SK-N-SH treated with all-trans-retinoic acid at 6 μM for 48 hours (cell line): ENCODE measurements at places on chromosomes 3 and 15.

DNA sequence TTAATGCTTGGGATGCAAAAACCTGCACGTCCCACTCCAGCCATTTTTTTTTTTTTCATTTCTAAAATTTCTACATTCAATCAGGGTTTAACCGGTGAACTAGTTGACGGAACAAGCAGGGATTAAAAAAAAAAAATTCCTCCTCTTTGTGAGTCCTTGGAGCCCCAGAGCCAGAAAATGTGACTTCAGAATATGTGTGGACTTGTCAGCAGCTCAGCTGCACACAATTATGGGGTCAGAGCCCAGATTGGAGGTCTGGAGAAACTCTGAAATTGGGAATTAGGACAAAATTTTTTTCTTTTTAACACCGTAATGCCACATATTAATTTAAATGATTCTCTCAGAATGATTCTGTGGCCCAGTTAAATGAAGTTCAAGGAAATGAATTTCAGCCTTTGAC is 921.0 kb upstream of the CFAP20DC start:
- no peak for ATAC-seq

DNA sequence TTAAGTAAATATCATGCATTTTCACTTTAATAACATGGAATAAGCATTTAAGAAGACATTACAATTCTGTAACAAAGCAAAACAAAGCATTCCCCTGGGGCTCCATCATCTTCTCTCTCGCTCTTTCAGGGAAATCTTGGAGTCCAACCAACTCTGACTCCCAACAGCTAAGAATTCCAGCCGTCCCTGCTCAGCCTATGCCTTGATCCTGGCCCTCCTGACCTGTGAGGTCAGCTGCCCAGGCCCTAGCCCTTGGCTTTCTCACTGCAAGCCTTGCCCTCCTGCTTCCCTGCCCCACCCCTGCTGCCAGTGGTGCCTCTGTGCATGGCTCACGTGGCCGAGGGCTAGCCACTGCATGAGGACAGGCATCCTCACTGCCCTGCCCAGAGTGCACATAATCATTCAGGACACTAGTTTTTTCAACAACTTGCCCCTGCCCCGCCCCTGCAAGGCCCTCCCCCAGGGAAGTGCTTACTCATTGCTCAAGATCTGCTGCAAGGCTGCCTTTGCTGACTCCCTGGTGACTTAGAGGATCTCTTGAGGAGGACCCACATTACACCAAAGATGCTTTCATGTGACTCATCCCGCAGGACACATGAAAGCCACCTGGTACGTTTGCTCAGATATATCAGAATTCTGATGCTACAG is 37.6 kb downstream of the MTMR10 start:
- peak; percentile 85 for ATAC-seq

DNA sequence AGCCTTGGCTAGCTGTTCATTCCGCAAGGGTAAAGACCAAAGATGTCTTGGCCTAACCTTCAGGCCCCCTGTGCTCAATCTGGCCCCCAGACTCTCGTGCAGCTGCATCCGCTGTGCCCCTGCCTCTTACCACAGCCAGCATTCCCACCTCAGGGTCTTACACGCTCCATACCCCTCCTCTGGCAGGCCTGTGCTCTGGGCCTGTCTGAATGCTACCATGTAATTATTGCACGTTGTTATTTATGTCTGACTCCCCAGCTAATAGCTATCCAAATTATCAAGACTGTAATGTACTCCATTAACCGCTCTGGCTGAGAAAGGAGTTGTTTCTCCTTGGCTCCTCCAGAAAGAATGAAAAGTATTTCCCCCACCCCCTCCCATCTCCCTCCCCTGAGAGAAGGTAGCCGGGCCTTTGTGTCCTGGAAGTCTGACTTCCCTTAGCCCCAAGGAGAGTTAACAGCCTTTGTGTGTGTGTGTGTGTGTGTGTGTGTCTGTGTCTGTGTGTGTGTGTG is 54.5 kb upstream of the UBE2E1 start:
- peak; percentile 65 for ATAC-seq

GRCh38 chr3:187069857-187070516 is 69.3 kb downstream of the RPL39L start:
- no peak for ATAC-seq

DNA sequence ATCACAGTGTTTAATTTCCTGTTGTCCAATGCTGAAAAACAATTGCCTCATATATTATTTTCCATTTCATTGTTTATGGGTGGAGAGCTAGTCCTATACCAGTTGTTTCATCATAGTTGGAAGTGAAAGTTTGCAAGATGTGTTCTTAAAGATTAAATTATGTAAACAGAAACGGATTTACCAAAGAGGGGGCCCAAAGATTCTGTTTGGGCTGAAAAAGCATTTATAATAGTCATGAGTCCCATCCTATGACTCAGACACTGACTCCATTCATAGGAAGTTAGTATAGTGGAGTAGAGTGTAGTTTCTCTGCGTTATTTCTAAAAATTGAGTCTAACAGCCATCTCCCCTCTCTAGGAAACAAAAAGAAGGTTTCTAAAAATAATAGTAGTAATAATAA is 24.3 kb downstream of the NFKBIZ start:
- ATAC-seq, result peak; percentile 57

- ATAC-seq, result no peak
Measured at GRCh38 chr3:123287962-123288302, 86.2 kb downstream of the SEC22A start.

- ATAC-seq, result no peak
Measured at GRCh38 chr15:80003934-80004472, 33.0 kb upstream of the BCL2A1 start.

DNA sequence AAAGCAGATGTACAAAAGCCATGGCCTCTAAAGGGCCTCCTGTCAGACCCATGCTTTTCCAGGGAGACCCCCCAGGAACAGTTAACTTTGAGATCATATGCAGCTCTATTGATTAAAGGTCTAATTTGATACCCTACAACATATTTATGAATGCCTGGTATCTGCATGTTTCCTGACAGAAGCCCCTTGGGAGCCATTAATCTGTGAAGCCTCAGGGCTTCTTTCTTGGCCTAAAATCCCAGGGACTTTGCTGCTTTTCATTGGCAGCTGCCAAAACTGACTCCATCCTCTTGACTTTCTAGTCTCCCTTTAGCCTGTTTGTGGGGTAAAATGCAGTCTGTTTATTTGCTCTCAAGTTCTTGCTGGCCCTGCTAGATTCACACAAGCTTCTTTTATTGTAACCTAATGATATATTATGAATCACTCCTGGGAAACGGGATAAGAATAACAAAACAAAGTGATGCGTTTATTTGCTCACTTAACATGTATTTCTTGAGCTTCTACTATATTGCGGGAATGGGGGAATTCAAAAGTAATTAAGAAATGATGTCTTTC is 257.0 kb downstream of the LSAMP start:
- no peak for ATAC-seq

DNA sequence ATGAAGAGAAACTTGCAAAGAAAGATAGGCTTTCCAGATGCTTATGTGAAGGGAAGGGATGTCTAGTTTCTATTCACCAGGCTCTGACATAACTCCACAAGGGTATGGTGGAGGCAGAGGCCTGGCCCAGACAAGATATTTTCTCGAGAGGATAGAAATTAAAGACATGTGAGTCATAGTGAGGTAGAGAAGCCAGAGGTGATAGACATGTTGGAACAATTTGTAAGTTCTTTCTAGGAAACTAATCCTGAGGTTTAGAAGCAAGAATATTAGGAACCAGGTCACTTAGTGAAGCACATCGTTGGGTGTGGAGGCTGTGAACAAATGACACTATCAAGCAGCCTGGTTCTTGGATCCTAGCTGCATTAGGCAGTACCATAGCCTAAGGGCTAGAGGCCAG is 176.9 kb downstream of the BBX start:
- peak; percentile 50 for ATAC-seq

DNA sequence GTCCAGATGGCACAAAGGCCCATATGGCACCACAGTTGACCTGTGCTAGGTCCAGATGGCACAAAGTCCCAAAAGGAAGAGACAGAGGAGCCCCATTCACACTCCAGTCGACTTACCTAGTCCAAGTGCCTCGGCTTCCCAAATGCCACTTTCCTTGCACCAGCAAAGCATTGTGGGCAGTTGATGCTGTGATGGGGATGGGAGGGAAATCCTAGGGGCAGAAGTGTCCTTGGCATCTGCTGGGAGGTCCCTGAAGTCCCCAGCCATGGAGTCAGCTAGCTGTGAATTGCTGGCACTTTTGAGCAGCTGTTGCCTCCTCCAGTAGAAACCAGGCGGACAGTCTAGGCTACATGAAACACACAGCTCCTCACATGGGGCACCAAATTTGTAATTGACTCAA is 60.3 kb upstream of the SIAH2 start:
- no peak for ATAC-seq
